Stimulated activated CD8-positive, alpha-beta memory T cell treated with anti-CD3 and anti-CD28 coated beads, Interleukin-15, amount 100 ng/mL, for 48 hours (primary cell): ENCODE measurements at places on chromosomes 2 and 18.
A peak's percentile ranks its signal among the peaks of the same experiment; 100 is the strongest.

GRCh38 chr2:65382776-65383357 lies 49.5 kb downstream of the SPRED2 start:
- DNase-seq = peak; percentile 90

DNA sequence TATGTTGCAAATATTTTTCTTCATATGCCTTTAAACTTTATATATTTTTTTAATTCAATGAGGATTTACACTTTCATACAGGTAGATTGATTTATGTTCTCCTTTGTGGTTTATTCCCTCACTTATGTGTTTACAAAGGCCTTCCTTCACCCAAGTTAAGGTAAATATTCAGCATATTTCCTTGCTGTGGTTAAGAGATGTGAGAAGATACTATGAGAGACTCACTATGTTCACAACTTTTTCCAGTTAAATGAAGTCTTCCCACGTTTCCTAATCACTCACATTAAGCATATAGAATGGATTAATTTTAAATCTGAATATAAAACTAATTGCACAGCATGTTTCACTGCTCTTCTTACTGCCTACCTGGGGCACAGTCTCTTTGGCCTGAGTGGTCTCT lies 597 bp downstream of the PECR start:
- DNase-seq = no peak

GRCh38 chr2:661360-661635 lies 15.9 kb downstream of the TMEM18 start:
- no peak for DNase-seq

GRCh38 chr18:61475931-61476330 lies 142.7 kb downstream of the CDH20 start:
- no peak for DNase-seq

DNA sequence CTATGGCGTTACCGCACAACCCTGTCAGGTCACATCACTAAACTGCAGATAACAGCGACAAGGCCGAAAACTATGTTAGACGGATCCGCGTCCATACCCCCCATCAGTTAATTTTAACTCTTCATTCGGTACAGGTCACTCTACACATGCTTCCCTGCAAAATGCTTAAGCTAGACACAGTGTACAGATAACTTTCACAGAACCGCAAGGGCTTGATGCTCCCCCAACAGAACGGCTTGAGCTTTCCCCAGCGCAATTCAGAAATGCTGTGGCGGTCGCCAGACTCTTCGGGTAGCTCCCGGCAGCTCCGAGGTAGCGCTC lies 283 bp upstream of the RBBP8 start:
- DNase-seq = no peak
